ENCODE measurements at places on chromosomes 2 and 18.

- DNase-seq = no peak
Observed at GRCh38 chr2:204923957-204924356, 378.7 kb downstream of the PARD3B start.

GRCh38 chr2:134375935-134376334, 122.1 kb downstream of the MGAT5 start:
- peak; percentile 51 for DNase-seq

GRCh38 chr2:202064881-202065230, 8.2 kb upstream of the KIAA2012 start:
- DNase-seq = no peak

GRCh38 chr2:207896525-207897285, 127.0 kb upstream of the FZD5 start:
- DNase-seq = no peak

DNA sequence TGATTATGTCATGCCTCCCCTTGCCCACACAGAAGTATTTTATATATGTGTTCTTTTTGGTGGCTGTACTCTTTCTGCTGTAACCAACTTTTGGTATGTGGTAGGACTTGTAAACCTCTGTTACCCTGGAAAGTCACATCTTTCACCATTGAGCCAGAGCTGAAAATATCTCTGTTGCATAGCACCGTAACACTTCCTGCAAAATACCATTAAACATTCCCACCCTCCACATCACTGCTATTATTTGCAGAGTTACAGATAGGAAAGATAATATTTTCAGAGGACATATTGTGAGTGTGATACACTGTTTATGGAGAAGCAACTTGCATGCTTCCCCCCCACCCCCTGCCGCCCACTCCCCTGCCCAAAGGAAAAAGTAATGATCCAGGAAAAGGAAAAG, 44.8 kb downstream of the CAB39 start:
- DNase-seq = peak; percentile 88

GRCh38 chr18:33749834-33750233, 171.8 kb downstream of the ASXL3 start:
- no peak for DNase-seq

GRCh38 chr2:118986738-118987137, 44.7 kb downstream of the MARCO start:
- DNase-seq = no peak

Data from AG10803 (cell line).